H1 (cell line): ENCODE measurements at places on chromosomes 4 and X. TPM values are rescaled to one million over a fixed set of nuclear protein-coding genes. Genes with fewer than 3 reads are reported as not detected.

DNA sequence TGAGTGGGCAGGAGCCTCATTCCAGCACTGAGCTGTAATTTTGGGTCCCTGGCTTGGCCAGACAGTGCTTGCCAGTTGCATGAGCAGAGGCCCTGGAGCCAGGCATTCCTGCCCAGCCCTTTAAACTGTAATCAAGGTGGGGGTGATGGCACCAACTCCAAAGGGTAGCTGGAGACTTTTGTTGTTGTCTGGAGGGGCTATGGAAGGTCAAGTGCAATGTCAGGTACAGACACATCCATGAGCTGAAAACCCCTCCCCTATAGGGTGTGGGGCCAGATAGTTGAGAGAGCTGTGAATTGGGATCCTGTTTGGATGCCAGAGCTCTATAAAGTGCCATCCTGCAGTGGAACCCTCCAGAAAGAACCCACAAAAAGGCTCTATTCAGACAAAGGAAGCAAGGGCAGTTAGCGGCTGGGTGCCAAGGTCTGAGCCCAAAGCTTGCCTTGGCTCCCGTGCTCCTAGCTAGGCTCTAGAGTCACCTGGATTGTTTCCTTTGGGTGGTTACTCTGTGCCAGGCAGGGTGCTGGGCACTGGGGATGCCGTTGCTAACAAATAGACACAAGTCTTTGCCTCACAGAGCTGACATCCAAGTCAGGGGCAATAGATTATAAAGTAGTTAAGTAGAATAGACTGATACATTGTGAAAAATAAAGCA, 163.0 kb downstream of the EFNB1 start:
- H3K36me3 ChIP-seq = no peaks in the 10 kb centered on the region
- H3K27ac ChIP-seq = no peak overlapping the region
- DNase-seq = no peak
- peaks cover 5% of the 10 kb centered on the region for H3K4me1 ChIP-seq
- no peak overlapping the region for H3K4me3 ChIP-seq

GRCh38 chr4:10022346-10023049, 1.2 kb upstream of the SLC2A9 start:
- H3K27ac ChIP-seq = no peak overlapping the region
- H3K36me3 ChIP-seq = no peaks in the 10 kb centered on the region

DNA sequence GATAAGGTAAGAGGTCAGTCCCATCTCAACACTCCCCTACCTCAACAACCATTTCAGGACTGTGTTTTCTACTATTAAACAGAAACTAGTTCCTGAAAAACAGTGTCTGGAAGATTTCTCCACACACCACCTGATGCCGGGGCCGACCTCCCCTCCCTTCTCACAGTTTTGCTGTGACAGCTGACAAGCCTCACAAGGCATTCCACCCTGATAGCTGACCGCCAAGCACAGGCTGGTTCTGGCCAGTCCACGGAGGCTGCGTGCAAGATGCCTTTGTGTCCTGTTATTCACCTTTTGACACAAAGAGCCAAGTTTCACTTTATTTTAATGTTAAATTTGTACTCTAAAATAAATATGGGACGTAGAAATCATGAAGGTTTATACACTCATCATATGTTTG, 758.6 kb downstream of the PDHA2 start:
- H3K27me3 ChIP-seq = no peaks in the 10 kb centered on the region
- H3K27ac ChIP-seq = no peak overlapping the region
- no peak for DNase-seq
- H3K36me3 ChIP-seq = no peaks in the 10 kb centered on the region

DNA sequence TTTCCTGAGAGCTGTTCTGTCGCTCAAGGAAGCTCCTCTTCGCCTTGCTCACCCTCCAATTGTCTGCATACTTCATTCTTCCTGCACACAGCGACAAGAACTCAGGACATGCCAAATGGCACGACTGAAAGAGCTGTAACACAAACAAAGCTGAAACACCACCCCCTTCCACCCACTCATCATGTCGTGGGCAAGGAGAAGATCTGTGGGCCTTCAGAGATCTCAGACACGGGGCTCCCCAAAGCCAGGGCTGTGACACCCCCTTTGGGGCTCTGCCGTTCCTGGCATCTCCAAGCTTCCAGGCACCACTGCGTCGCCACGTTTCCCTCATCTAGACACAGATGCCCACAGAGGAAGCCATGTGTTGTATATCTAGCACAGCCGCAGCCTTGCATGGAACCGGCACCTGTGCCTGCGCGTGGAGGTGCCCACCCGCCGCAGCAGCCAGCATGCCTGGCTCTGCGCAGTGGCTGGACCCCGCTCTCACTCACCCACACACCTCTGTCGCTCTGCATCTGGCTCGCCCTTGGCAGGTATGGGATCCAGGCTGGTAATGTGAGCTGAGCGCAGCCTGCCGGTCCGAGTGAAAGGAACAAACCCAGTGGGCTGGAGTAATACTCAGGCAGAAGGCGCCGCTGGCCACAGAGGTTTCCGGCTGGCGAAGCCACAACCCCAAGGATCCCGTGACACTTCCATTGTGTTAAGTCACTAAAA, 676.4 kb upstream of the INTU start:
- H3K4me3 ChIP-seq = no peak overlapping the region
- H3K36me3 ChIP-seq = no peaks in the 10 kb centered on the region
- no peaks in the 10 kb centered on the region for H3K27me3 ChIP-seq
- no peak overlapping the region for H3K27ac ChIP-seq
- DNase-seq = no peak

- H3K4me3 ChIP-seq = no peak overlapping the region
- H3K36me3 ChIP-seq = no peaks in the 10 kb centered on the region
- no peaks in the 10 kb centered on the region for H3K27me3 ChIP-seq
- DNase-seq = no peak
These were observed 53.2 kb upstream of the PJA1 start for GRCh38 chrX:69218407-69218997.

GRCh38 chrX:19195243-19195610, 73.0 kb upstream of the ADGRG2 start:
- H3K4me3 ChIP-seq = no peak overlapping the region
- H3K36me3 ChIP-seq = no peaks in the 10 kb centered on the region
- no peaks in the 10 kb centered on the region for H3K27me3 ChIP-seq
- DNase-seq = no peak
- H3K4me1 ChIP-seq = no peaks in the 10 kb centered on the region

- no peaks in the 10 kb centered on the region for H3K36me3 ChIP-seq
- no peaks in the 10 kb centered on the region for H3K4me1 ChIP-seq
- H3K27ac ChIP-seq = no peak overlapping the region
- DNase-seq = no peak
These were observed 11.8 kb downstream of the NUDT11 start for GRCh38 chrX:51484616-51485015.

- DNase-seq = no peak
- H3K36me3 ChIP-seq = no peaks in the 10 kb centered on the region
- H3K27me3 ChIP-seq = no peaks in the 10 kb centered on the region
- no peak overlapping the region for H3K27ac ChIP-seq
These were observed 51.6 kb downstream of the NFKB1 start for GRCh38 chr4:102552781-102553180.

DNA sequence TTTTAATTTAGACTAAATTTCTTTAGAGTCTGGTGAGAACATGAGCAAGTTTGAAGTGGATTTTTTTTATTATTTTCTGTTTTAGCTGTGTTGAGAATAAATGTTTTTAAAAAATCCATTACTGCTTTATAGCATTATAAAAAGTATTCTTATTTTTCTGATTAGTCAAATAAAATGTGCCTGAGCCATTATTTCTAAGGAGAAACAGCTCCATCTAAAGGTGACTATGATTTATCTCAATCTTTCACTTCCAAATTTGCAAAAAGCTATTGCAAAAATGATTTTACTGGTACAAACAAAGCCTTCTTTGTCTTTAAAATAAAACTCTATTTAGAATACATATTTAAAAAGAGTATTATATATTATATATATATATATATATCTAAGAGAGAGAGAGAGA, 959.2 kb downstream of the FAM133A start:
- no peak overlapping the region for H3K27ac ChIP-seq
- no peak overlapping the region for H3K4me3 ChIP-seq
- DNase-seq = no peak

- peaks cover 4% of the 10 kb centered on the region; the same call in 1 of the 2 replicates for H3K4me1 ChIP-seq
- H3K4me3 ChIP-seq = no peak overlapping the region
- H3K27me3 ChIP-seq = no peaks in the 10 kb centered on the region
- no peaks in the 10 kb centered on the region for H3K36me3 ChIP-seq
- no peak for DNase-seq
These were observed 21.7 kb downstream of the PPP2R2C start for GRCh38 chr4:6450709-6451108.

- H3K36me3 ChIP-seq = no peaks in the 10 kb centered on the region
- no peak overlapping the region for H3K27ac ChIP-seq
- no peak for DNase-seq
- peak overlapping the region; percentile 54; the same call in 1 of the 2 replicates for H3K4me3 ChIP-seq
- no peaks in the 10 kb centered on the region for H3K4me1 ChIP-seq
These were observed 61.9 kb downstream of the PRKG2 start for GRCh38 chr4:81152839-81153713.

DNA sequence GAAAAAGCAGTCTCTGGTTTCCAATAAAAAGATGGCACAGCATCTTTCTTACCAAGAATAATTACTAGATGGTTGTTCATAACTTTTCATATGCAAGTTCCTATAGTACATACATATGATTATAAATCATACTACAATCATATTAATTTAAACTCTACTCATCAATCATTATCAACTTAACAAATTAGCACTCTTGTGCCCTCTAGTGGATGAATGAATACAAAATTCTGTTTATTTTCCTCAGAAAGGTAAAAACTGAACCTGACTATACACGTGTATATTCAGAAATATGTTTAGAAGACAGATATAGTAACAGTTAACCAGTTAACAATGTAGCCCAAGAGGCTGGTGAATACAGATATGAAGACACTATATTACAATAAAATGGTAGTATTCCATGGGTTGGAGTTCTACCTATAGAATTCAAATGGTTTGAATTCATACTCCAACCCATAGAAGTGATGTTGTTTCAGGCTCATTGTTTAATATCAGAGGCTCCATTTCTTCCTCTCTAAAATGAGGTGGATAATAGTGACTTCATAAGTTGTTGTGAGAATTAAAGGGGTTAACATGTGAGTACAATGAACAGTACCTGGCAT, 100.0 kb downstream of the ADAMTS3 start:
- H3K4me3 ChIP-seq = no peak overlapping the region
- H3K36me3 ChIP-seq = no peaks in the 10 kb centered on the region
- H3K27me3 ChIP-seq = no peaks in the 10 kb centered on the region
- H3K27ac ChIP-seq = no peak overlapping the region
- no peak for DNase-seq
- H3K4me1 ChIP-seq = no peaks in the 10 kb centered on the region

- H3K36me3 ChIP-seq = peaks cover 3% of the 10 kb centered on the region; the same call in 1 of the 2 replicates
- no peak overlapping the region for H3K27ac ChIP-seq
- no peaks in the 10 kb centered on the region; the same call in 1 of the 2 replicates for H3K4me1 ChIP-seq
- no peak overlapping the region for H3K4me3 ChIP-seq
These were observed 3.6 kb downstream of the GEMIN8 start for GRCh38 chrX:14026121-14026520.

- no peaks in the 10 kb centered on the region for H3K27me3 ChIP-seq
- no peaks in the 10 kb centered on the region for H3K36me3 ChIP-seq
- H3K4me3 ChIP-seq = no peak overlapping the region
These were observed 4.5 kb downstream of the DTHD1 start for GRCh38 chr4:36285784-36286480.

Gene PHEX
- total RNA-seq = 0.11 and 0.15 TPM in 2 replicates

Gene UGT2B15
- not detected in 2 replicates for total RNA-seq

Gene SPON2
- 2.8 and 3.2 TPM in 2 replicates for total RNA-seq

Gene HMGB3
- 340 and 346 TPM in 2 replicates for total RNA-seq

Gene DCAF8L2
- total RNA-seq = not detected in 2 replicates
